Stimulated activated CD4-positive, alpha-beta T cell treated with anti-CD3 and anti-CD28 coated beads, TNF-alpha, amount 100 ng/mL, for 1 hour (primary cell): ENCODE measurements at places on chromosomes 2 and 18.
A peak's percentile ranks its signal among the peaks of the same experiment; 100 is the strongest.

GRCh38 chr2:74457549-74458131 is 598 bp upstream of the WBP1 start:
- peak; percentile 49 for DNase-seq

- DNase-seq, result no peak
Observed at GRCh38 chr2:196959734-196960338, 33.3 kb upstream of the PGAP1 start.

DNA sequence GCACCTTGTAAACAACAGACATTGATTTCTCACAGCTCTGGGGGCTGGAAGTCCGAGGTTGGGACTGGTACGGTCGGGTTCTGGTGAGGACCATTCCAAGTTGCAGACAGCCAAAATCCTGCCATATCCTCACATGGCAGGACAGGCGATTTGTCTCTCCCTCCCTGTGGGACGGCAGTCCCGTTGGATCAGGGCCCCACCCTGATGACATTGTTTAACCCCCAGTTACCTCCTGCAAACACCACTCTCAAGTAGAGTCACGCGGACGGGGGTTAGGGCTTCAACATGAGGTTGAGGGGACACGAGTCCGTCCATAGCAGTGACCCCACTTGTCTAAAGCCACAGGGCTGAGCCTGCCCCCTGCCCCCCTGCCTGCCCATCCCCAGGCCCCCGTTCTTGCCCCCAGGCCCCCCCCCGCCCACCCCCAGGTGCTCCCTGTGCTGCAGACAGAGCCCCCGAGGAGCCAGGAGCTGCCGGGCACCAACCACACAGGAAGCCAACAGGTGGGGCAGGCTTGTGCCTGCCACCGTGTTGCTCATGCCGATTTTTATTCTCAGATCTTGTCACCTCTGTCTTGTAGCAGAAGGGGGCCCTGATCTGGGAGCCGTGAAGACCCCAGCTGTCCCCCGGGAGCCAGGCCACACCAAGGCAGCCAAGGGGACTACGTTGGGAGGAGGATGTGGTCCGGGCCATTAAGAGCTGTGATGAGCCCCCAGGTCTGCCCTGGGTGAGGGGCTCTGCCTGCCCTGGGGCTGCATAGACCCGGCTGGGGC is 82.2 kb downstream of the NFATC1 start:
- DNase-seq, result no peak

DNA sequence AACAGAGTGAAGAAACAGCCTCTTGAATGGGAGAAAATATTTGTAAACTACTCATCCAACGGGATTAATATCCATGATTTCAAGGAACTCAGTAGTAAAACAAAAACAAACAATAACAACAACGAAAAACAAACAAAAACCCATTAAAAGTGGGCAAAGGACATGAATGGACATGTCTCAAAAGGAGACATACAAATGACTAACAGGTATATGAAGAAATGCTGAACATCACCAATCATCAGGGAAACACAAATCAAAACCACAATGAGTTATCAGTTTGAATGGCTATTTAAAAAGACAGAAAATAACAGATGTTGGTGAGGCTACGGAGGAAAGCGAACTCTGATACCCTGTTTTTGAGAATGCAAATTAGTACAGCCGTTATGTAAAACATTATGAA is 224.8 kb upstream of the NRXN1 start:
- DNase-seq, result no peak

DNA sequence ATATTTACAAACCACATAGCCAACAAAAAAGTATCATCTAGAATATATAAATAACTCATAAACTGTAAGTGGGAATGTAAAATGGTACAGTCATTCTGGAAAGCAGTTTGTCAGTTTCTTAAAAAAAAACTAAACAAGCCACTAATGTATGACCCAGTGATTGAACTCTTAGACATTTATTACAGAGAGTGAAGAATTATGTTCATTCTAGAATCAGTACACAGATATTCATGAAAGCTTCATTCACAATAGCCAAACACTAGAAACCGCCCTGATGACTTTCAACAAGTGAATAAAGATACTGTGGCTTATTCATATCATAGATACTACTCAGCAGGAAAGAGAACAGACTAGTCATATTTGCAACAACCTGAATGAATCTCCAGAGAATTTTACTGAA is 1541.5 kb downstream of the LRP1B start:
- no peak for DNase-seq

GRCh38 chr2:25473758-25474340 is 132.1 kb upstream of the DNMT3A start:
- no peak for DNase-seq

GRCh38 chr18:47893939-47894699 is 36.3 kb downstream of the SMAD2 start:
- DNase-seq, result no peak

DNA sequence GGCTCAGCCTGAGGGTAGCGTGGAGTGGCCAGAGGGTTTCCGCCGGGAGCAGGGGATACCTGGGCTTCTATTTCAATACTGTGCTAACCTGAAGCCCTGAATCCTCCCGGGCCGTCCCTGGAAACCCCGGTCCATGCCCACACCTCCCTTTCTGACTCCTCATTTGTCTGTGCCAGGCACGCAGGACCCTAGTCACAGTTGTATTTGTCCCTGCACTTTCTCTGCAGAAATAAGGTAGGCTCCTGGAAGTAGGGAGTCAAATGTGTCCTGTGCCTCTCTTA is 418.8 kb upstream of the HS6ST1 start:
- no peak for DNase-seq

- no peak for DNase-seq
Observed at GRCh38 chr2:116416731-116417377, 1397.6 kb upstream of the DDX18 start.

DNA sequence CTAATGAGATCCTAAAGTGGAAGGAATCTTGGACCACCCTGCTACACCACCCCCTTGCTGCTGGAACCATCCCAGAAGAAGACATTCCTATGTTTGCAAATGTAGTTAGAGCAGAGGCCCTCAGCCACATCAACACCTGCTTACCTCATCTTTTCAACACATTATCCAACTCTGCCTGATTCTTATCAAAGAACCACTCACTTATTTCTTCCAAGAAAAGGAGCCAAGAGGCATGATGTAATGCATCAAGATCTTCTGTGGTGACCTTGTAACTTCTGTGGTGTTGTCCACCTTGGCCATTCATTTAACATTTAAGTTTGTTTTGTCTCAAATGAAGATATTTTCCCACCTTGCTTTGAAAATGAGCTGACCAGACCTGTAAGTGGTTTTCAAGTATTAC is 338.1 kb downstream of the CTNNA2 start:
- DNase-seq, result no peak

GRCh38 chr2:21567395-21567794 is 443.6 kb downstream of the TDRD15 start:
- no peak for DNase-seq

GRCh38 chr2:11203480-11203879 is 48.2 kb downstream of the SLC66A3 start:
- no peak for DNase-seq

- no peak for DNase-seq
Observed at GRCh38 chr2:25029183-25029554, 12.7 kb upstream of the EFR3B start.

DNA sequence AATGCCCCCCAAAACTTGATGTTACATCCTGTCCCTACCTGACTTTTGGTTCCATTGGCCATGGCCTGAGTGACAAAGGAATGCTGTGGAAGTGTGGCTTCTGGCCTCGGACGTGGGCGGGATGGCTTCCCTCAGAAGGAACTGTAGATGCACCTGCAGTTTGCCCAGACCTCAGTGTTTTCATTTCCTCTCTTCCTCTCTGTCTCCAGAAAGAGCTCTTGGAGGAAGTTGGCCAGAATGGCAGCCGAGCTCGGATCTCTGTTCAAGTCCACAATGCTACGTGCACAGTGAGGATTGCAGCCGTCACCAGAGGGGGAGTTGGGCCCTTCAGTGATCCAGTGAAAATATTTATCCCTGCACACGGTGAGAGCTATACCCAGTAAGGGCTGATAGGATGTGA is 61.0 kb upstream of the TMEM87B start:
- no peak for DNase-seq

GRCh38 chr2:222270396-222270795 is 28.4 kb downstream of the PAX3 start:
- DNase-seq, result no peak

- DNase-seq, result no peak
Observed at GRCh38 chr18:22391407-22392345, 26.0 kb downstream of the CTAGE1 start.

DNA sequence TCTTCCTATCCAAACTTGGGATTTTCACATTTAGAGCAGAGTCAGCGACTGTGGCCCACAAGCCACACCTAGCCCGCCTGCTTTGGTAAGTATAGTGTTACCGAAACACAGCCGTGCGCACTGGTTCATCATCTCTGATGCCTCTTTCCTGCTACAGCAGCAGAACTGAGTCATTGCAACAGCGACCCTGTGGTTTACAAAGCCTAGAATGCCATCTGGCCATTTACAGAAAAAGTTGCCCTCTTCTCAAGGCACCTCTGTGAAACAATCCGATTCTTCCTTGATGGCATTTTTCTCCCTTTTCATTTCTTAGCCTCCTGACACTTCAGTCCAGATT is 10.7 kb upstream of the IAH1 start:
- DNase-seq, result no peak

DNA sequence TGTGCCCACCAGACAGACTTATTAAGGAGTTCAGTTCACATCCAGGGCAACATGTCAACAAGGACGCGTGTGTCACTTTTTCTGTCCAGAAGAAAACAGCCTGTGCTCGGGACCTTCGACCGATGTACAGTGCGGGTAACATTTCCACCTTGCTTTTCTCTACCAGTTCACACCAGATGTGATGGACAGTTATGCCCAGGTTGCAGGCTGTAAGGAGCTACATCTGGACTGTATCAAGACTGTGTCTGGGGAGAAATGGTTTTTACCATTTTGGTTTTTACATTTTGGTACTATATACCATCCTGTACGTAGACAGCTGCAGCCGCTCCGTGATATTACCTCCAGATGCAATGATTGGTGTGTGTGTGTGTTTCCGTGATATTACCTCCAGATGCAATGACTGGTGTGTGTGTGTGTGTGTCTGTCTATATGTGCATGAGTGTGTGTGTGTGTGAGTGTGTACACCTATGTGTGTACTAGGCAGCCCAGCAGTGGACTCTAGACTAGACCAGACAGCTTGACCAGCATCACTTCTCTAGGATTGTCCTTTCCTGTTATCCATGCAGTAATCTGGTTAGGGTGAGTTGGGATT is 118.0 kb downstream of the COL6A3 start:
- no peak for DNase-seq

DNA sequence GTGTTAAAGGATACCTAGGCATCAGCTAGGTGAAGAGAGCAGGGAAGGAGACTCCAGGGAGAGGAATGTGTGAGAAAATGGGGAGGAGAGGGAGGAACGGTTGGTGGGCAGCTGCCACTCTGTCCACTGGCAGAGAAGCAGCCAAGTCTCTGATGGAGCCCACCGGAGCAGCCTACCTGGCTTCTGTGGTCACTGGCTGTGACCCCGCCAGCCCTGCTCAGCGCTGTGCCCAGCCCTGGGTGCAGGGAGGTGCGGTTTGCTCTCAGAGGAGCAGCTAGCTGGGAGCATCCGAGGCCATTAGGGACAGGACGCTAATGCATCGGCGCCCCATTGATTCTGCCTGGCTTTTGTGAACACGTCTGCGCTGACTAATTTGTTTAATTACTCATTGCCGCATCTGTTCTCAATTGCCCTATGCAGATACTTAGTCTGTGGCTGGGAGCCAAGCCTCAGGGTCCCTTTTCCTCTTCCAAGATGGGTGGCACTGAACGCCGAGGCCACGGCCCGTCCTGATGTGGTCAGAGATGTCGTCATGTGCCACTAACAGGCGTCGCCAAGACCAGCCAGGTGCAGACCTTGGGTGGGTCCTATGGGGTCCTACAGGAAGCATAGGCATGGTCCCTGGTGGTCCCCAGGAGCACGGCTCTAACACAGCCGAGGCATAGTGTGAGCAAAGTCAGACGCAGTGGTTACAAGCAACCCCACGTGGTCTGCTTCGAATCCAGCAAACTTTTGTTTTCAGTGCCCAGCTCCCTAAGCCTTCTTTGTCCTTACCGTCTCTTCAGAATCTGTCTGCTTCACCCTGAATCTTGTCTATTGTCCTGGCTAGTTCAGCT is 82.0 kb downstream of the RRM2 start:
- DNase-seq, result no peak

DNA sequence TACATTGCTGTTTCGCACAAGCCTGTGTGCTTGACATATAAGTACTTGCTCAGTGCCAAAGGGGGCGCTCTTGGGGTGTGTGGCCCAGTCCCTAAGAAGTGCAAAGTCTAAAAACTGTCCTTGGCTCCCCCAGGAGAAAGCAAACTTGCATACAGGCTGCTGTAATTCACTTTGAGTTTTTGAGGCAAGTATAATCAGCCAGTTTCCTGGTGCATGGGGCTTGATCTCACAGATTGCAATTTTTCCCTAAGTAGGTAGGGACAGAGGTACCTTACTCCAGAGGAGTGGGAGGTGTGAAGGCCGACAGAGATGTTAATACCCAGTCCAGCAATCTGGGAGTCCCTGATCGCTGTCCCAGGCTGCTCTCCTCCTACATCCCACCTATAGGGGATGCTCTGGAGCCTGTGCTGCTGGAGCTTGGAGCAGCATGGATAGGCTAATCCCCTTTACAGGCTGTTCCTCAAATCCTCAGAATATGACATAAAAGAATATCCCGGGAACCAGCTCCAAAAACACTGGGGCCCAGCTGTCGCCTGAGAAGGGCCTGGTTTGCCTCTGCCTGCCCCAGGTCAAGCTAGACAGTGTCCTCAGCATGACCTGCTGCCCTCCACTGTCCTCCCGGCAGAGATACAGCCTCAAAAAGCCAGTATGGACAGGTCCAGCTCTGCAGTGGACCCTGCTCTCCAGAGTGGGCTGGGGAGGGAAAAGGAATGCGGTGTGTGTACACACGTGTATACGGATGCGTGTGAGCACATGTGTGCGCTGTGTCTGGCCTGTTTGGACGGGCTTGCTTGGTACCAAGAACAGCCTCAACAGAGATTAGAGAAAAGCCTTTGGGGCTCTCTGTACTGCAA is 136.5 kb upstream of the HAAO start:
- DNase-seq, result no peak

DNA sequence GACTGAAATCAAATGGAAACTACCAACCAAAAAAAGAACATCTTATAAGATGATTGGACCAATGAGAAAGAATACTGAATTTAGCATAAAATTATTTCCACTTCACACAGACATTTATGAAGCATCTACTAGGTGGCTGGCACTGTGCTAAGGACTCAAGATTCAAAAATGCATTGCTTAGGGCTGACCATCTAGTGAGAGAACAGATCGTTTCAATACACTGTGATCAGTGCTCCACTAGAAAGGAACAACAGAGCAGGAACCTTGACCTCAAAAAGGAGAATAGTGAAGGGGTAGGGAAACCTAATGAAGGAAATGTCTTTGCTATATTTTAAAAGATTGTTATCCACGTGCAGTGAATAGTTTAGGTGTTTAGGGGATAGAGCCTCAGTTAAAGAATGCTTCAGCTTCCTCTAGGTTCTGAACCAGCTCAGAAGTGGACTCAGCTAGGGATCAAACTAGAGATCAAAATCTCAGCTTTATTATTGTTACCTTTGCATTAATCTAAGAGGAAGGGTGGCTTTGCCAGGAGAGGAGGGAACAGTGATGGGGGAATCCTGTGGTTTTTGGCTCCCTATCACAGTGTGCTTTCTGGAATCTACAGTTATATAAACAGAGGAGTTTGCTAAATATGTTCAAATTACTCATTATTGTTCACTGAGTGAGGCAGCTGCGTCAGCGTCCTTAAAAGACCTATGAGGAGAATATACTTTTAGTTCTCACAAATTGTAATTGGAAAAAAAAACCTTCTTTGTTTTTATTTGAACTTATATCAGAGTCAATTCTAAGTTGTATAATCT is 16.2 kb upstream of the BBS5 start:
- DNase-seq, result no peak

- DNase-seq, result no peak
Observed at GRCh38 chr18:9714266-9715087, 6.4 kb downstream of the RAB31 start.
